ENCODE measurements at places on chromosomes 7 and 10.

GRCh38 chr10:35271086-35271858 lies 65.0 kb upstream of the CCNY start:
- no peak for DNase-seq

GRCh38 chr10:127907411-127908105 lies 655 bp downstream of the PTPRE start:
- no peak for DNase-seq

DNA sequence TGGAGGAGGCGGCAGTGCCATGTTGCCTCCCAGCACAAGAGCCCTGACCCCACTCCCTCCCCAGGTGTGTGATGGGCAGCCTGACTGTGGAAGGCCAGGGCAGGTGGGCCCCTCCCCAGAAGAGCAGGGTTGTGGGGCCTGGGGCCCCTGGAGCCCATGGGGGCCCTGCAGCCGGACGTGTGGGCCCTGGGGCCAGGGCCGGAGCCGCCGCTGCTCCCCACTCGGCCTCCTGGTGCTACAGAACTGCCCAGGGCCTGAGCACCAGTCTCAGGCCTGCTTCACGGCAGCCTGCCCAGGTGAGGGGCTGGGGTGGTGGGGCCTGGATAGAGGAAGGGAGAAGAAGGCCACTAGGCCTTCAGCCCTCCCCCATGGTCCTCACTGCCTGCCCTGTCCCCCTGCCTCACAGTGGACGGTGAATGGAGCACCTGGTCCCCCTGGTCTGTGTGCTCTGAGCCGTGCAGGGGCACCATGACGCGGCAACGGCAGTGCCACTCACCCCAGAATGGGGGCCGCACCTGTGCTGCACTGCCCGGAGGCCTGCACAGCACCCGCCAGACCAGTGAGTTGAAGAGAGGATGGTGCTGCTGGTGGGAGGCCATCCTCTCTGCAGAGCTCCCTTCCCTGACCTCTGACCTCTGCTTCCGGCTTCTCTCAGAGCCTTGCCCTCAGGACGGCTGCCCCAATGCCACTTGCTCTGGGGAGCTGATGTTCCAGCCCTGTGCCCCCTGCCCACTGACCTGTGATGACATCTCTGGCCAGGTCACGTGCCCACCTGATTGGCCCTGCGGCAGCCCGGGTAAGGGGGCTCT lies 18.2 kb upstream of the ZNF467 start:
- DNase-seq: no peak

- DNase-seq: no peak
These were observed 127.3 kb downstream of the MBL2 start for GRCh38 chr10:52645187-52645758.

GRCh38 chr7:27515933-27516332 lies 146.8 kb downstream of the HIBADH start:
- no peak for DNase-seq

GRCh38 chr7:11911900-11912299 lies 79.9 kb upstream of the THSD7A start:
- DNase-seq: no peak

GRCh38 chr7:42192851-42193461 lies 44.1 kb downstream of the GLI3 start:
- DNase-seq: no peak

- no peak for DNase-seq
These were observed 384.2 kb upstream of the FOXK1 start for GRCh38 chr7:4297918-4298219.

All from GM10248 (cell line).